DND-41 (cell line): ENCODE measurements at places on chromosomes 5 and 9.

- DNase-seq = peak; percentile 39
Observed at GRCh38 chr9:81597419-81598122, 91.8 kb downstream of the TLE1 start.

DNA sequence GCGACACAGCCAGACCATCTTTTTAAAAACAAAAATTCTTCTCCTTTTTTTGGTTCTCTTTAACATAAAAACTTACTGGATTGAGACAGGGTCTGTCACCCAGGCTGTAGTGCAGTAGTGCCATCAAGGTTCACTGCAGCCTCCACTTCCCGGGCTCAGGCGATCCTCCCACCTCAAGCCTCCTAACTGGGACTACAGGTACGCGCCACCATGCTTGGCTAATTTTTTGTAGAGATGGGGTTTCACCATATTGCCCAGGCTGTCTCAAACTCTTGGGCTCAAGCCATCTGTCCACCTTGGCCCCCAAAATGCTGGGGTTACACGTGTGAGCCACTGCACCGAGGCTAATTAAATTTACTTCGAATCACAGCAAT lies 13.8 kb downstream of the HNRNPK start:
- DNase-seq = no peak

DNA sequence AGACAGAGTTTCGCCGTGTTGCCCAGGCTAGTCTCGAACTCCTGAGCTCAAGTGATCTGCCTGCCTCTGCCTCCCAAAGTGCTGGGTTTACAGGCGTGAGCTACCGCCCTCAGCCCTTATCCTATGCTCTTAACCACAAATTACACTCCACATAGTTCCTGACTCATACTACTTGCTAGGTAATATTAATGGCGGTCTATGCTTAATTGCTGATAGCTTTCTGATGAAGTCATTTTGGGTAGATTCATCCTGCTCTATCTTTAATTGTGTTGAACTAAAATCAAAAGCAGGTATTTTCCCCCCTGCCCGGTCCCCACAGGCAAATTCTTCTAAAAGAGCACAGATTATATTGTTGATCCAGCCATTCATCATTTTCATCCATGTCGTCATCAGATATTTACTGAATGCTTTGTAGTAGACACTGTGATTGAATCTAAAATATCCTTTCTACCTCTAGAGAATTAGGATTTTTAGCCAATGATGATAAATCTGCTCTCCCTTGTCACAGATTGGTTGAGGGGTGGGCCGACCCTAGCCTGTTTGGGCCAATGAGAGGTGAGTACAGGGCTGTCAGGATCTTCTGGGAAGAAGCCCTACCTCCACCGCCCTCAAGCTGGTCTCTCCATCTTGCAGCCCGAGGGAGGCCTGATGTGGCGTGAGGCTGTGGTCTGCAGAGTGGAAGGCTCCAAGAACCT lies 144.8 kb downstream of the NR3C1 start:
- no peak for DNase-seq

- DNase-seq = no peak
Observed at GRCh38 chr5:9455826-9456434, 89.9 kb downstream of the SEMA5A start.

DNA sequence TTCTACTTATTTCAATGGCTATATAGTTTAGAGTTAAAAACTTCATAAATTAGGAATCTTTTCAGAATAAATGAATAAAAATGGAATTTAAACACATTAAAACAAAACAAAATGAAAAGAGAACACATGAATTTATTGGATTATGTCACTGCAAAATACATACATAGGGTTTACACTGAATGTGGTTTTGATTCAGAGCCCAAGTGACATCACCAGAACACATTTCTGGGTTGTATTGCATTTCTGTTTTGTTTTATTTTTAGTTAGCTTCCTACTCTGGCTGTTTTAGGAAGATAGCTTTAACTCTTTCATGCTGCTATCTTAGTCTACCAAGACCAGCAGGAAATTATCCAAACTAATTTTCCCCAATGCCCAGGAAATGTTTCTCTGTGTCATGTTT lies 1935.0 kb downstream of the EFNA5 start:
- no peak for DNase-seq

DNA sequence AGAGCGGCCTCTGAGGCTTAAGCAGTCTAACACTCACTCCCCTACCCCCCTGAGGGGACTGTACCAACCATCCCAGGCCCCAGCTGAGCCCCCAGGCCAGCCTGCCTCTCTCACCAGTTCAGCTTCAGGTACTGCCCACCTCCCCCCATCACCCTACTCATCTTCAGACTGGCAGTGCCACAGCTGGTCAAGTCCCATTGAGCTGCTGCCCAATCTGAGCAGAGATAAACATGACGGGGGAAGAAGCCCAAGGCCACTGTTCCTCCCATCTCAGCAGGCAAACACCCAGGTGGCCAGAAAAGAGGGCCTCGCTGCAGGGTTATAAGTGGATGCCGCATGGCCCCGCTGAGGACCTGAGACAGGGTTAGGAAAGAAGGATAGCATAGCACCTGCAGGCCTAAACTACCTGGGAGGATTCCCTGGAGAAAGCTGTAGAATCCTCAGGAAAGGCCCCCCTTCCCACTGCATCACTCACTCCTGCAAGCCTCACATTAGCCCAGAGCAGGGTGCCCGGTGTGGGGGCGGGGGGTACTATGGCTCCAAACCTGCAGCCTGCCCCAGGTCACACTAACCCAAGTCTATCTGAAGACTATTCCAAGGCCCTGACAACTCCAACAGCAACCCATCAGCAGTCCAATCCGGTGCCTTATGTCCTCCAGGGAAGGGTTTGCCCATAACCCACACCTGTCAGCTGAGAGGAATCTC lies 3.6 kb downstream of the B4GALT1 start:
- DNase-seq = no peak

DNA sequence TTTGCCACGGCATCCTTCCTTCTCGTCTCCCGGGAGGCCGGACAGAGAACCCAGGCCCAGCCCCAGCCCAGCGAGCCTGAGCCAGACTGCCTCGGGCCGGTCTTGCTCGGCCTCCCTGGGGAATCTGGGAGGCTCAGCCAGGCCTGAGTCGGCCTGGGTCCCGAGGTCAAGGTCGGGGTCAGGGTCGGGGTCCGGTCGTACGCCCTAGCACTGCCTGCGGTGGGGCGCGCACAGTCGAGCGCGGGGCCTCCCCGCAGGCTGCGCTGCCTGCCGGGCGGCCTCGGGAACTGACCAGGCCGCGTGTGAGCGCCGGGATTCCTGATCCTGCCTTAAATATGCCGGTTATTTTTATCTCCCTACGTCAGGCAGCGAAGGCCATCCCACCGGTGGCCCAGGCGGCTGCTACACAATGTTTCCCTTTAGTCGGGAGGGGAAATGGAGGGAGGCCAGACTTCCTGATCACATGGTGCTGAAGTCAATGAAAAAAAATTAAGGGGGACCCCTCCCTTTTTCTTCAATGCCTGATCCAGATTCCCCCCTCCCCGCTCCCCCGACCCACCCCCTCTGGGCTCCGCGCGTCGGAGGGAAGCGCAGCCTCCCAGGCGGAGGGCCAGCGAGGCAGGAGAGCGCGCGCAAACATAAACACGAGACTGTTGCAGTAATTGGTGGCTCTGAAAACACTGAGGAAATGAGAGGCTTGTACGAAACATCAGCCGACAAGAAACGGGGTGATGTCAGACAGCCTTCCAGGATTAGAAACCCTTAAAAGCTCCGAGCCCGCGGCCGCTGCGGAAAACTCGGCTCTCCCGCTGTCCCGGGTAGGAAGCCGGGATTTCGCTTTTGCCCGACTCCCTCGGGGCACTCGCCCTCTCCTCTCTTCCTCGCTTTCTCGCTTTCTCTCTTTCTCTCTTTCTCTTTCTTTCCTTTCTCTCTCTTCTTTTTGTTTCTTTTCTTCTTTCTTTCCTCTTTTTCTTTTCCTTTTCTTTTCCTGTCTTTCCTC lies 148.2 kb upstream of the KLF4 start:
- no peak for DNase-seq

- no peak for DNase-seq
Observed at GRCh38 chr5:90909940-90910339, 351.3 kb downstream of the ADGRV1 start.

DNA sequence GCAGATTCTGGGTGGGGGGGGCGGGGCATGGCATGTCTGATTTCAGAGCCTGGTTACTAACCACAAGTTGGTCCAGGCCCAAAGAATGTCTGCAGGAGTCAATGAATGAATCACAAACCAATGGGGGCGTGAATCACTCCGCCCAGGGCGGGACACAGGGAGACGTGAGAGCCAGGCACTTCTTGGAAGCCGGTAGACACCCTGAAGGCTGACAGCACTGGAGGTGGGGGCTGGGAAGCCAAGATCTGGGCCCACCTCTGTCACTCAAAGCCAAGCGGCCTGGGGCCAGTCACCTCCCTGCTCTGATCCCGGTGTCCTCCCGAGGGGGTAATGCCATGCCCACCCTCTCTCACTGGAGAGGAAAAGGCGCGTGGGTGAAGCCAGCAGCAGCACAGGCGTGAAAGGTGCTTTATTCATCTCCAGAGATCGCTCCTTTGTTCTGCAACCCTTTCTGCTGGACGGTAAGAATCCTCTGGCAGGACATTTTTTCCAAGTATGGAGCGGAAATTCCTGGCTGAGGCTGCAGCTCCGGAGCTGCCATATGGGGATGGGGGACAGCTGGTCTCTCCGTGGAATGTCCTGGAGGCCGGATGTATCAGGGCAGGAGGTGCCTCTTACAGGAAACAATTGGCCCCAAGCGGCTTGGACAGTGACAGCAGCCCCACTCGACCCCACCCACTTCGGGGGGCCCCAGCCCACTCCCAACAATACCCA lies 85.0 kb downstream of the STK10 start:
- DNase-seq = no peak

DNA sequence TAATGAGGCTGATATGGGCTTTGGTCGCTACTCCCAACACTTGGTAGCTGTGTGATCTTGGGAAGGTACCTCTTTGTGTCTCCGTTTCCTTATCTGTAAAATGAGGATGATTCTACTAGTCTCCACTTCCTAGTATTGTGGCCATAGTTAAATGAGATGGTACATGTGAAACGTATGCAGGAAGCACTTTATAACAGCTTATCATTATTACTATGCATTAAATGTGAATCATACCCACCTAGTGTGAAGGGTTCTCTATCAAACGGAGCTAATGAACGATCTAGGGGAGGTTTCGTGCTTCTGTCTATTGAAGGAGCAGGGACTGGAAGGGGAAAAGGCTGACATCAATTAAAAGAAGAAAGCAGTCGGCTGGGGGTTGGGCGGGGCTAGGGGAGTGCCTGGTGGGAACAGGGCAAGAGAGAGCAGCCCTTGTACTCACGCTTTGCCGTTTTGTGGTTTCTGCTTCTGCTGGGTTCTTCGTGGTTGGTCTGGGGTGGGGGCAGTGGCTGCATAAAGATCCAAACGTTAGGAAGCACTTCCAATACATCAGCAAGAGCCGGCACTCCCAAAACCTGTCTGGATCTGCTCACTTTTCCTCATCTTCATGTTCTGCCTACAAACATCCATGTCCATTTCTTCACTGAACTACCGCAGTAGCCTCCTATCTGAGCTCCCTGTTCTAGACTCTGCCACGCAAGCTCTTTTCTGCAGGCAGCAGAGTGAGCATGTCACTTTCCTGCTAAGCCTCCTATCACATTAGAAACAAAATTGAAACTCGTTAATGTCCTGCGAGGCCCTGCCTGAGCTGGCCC lies 30.8 kb downstream of the LCP2 start:
- peak; percentile 43 for DNase-seq

DNA sequence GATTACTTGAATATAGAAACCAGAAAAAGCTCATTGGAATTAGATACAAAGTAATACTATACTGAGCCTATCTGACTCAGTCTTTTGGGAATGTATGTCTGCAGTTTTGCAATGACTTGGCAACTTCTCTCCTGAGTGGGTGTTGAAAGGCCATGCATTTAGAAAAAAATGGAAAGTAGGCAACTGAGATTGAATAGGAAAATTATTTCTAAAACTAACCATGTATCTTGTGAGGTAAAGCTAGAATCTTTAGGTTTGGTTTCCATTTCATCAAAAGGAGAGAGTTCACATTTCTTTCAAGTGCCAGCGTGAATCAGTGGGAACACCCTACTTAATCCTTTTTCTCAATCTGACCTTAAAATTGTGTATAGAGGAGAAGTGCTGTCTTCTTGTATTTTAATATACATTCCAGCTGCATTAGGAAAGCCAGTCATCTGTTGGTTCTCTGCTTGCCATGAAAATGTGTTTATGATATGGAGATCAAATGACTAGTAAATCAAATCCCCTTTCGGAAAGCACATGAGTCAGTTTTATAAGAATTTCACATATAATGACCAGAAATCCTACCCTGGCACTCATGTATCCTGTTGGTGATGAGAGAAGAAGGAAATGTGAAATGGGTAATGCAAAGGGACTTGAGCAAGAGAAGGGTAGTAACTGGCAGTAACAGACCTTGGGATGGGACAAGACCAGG lies 30.4 kb downstream of the NFX1 start:
- DNase-seq = no peak

- DNase-seq = no peak
Observed at GRCh38 chr5:57111993-57112392, 61.9 kb upstream of the GPBP1 start.

GRCh38 chr9:6214434-6214833 lies 1.2 kb upstream of the IL33 start:
- no peak for DNase-seq

DNA sequence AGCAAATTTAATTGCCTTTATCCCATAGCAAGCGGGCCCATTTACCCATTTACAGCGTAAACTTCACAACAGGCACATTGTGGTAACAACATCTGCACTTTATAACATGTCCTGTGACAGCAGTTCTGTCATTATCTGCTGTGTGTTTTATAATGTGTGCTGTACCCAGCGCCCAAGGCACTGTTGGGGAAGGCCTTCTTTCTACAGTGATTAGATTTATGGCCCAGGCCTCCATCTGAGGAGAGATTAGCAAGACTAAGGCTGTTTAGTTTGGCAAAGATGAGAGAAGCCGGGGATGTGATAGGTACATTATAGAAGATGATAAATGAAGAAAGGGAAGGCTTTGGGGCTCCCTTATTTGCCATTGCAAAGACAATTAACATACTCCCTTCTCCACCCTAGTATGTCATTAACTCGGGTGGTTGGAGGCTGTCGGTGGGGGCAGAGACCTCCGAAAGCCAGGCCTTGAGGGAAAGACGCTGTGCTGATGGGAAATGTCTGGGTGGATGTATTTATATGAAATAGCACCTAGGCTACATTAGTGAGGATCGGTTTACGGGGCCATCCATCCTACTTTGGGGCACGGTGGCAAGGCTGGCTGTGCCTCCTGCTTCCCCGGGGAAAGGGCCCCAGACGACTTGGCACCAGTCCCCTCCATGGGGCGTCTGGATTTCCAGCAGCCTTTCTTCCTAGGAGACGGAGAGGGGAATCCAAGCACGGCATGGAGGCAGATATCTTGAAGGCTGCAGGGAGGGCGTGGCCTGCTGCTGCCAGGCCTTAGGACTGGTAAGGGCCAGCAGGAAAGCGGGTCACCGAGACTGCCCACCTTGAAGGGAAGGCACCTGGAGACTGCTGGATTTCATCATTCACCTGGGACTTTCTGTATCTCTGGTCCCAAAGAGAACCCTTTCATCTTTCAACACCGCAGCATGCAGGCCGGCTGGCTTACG lies 64.3 kb upstream of the PTCH1 start:
- no peak for DNase-seq

DNA sequence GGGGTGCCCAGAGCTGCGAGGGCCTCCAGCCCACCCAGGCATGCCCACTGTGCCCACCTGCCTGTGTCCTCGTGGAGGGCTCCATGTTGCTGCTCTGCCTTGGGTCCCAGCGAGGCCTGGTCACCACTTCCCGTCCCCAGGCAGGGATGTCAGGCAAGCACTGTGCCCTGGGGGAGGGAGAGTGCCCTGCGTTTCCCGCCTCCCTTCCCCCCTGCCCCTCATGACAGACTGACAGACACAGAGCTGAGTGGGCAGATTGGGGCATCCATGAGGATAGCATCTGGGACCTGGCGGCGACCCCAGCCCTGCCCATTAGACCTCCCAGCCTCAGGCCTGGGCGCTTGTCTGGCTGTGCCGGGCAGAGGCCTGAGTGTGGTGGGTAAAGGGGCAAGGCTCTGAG lies 56.9 kb downstream of the KCNT1 start:
- no peak for DNase-seq
